ENCODE measurements at places on chromosomes 1 and 21.

- peak; percentile 16 for DNase-seq
These were observed 3.2 kb upstream of the PRXL2B start for GRCh38 chr1:2583331-2583791.

- peak; percentile 85 for DNase-seq
These were observed 102.4 kb upstream of the ST6GALNAC5 start for GRCh38 chr1:76764638-76765454.

- no peak for DNase-seq
These were observed 32.4 kb upstream of the SRP9 start for GRCh38 chr1:225745273-225745672.

DNA sequence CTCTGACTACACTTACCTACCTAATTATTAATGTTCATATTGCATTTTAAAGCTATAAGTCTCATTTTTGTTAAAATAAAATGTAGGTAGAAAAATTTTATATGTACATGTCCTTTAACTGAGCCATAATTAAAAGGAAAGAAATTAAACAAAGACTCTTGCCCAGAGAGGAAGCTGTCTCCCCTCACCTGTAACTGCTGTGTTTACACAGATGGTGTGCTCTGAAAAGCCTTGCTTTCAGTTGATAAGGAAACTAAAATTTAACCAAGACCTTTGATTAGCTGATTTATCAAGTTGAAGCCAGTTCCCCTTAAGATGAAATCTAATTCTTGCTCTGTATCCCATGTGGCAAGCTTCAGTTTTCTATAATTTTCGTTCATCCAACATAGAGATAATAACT is 213.5 kb downstream of the LYPLAL1 start:
- peak; percentile 91 for DNase-seq

GRCh38 chr1:119374208-119374874 is 5.8 kb downstream of the HAO2 start:
- DNase-seq: no peak

DNA sequence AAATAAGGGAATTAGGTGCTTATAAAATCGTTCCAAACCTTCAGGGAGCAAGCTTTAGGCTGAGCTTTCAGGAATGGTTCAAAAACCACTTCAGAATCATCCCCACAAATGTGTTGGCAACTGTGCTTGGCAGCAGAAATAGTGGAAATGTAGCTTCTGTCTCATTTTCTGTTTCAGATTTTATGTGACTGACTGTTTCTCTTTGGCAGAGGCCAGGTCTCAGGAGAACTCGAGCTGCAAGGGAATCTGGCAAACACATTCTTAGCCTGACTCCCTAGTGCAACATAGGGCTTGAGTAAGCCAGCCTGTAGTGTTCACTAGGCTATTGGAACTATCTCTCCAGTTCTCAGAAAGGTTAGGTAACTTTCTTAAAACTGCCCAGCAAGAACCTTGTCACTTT is 128.6 kb downstream of the PLA2G4A start:
- DNase-seq: no peak

DNA sequence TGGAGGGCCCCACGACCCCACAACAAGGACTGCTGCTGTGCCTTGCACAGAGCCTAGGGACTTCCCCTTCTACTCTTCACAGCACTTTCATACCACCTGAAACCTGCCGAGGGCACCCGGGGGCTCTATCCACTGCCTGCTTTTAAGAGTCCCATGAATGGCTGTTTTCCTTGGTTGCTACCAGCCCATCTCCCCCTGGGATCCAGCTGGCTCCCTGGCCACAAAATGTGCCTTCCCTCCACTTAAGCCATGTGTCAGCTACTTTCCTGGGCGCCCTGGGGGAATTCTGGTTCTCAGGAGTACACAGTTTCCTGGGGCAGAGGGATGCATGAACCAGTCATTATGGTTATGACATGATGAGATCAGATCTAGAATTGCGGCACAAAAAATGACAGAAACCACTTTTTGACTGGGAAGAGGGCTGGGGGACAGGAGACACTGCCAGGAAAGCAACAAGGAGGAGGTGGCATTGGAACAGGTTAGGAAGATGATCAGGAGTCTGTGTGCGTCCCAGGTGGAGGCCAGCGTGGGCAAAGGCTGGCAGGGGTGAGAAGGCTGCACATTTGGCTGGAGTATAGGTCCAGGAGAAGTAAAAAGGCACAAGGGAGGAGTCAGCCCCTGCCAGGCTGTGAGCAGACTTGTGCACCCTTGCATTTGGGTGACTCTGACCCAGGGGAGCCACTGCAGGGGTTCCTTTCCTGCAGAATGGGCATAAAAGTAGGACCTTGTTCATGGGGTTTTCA is 3.2 kb upstream of the TNFRSF8 start:
- no peak for DNase-seq

DNA sequence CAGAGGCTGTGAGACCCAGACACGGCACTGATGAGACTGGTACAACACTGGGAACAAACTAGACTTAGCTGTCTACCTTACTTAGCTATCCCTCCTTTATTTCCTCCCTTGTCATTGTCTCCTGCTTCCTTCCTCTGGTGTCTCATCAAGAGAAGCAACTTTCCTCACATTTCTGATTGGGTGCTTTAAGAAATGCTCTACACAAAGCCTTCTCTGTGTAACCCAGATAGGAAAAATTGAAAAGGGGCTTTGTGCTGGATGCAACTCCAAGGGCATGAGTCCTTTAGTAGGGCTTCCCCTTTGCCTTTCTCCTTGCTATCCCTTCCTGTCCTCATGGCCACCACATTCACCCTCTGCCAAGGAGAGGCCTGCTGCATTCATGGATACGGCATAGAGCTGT is 274.5 kb downstream of the VAV3 start:
- DNase-seq: no peak

DNA sequence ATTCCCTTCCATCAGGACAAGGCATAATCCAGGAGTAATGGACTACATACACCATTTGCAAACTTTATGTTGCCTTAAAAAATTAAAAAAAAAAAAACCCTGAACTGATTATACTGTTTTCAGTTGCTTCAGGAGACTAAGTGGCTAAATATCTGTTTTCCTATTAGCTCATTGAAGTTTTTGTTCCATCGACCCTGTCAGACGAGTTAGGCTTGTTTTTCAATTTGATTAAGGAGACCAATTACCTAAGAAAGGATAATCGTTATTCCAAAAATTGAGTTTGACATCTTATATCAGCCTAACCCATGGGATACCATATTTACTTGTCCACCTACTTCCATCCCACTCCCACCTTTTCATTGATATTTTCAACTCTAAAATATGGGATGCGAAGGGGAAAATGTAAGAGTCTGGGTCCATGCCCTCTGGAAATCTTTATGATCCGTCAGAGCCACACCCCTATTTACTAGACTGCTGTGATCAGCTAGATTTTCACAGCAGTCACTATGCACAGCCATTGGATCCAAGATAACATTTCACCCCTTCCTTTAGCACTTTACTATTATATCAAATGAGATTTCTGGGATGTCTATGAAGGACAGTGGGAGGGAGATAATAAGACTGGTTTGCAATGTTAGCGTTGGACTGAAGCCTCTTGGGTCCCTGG is 41.0 kb downstream of the IL12RB2 start:
- DNase-seq: no peak

DNA sequence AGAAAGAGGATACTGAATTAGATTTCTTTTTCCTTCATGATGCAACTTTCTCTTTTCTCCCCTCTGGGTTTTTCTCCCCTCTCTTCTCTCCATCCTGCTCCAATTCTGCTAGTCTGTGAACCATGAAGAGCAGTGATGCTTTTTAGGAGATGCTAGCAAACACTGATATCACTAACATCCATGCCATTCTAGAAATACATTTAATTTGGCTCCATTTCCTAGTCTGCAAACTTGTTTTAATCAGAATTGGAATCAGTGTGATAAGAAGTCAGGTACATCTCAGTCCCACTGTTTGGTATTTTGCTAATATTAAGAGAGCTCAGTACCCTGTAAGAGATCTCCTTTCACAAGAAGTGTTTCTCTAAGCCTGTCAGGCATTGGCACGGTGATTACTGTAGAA is 437.1 kb downstream of the RWDD3 start:
- no peak for DNase-seq

DNA sequence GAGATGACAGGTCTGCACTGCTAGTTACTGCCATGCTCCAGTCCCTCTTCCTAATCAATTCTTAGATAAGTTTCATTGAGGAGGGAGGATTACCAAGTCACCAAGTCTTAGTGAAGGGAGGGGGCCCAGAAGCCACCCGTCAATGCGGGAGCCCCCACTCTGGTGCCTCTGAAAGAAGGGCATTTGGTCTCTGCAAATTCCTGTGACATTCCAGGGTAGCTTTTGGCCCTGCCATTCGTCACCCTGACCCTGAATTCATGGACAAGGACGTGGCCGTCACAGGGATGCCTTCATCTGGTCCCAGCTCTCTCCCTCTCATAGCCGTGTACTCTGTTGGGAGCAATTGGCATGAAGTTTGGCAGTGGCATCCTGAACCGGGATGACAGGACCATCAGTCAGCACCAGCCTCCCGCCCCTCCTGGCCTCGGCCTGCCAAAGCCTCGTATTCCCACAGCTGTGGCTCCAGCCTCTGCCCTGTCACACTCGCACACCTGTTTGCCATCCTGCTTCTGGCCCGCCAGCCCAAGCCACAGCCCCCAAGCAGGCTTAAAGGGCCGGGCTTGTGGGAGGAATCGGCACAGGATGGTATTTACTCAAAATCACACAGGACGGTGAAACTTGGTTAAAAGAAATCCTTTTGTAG is 150.7 kb downstream of the CLIC6 start:
- no peak for DNase-seq

DNA sequence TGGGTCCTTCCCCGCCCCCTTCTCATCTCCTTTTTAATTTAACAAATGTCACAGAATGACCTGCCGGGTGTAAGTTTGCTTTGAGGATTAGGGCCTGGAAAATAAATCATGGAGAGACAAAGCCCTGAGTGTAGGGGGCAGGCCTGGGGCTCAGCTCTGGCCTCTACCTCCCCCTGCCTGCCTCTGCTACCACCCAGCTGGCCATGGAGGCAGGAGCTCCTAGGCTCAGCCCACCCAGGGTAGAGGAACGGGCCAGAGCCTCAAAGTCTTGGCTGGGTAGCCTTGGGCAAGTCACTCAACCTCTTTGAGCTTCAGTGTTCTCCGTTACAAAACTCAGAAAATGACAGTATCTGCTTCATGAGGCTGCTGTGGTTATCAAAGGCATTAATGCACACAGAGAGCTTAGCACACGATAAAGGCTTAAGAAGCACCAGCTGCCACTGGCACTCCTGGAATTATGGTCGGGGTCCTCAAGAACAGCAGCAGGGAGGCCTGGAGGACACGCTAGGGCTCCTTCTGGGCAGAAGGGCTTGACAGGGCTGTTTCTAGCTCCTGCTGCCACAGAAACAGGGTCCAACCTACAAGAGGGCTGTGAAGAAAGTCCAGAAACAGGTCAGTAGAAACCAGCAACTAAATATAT is 39.0 kb downstream of the LRP8 start:
- no peak for DNase-seq

DNA sequence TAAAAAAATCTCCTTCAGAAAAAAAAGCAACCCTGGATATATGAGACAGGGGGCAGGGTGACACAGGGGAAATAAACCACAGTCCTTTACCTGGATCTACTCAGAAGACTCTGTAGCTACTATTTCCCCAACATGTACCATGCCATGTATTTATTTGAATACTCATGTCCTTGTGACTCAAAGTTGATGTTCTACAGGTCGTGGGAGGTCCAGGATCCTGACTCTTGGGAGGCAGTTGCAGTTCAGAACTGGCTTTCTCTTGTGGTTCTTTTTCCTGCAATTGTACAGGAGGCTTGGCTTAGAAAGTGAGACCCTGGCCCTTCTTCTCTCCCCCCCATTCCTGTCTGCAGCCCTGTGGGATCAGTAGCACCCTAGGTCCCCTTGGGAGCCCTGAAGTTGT is 5.8 kb upstream of the IL24 start:
- no peak for DNase-seq

DNA sequence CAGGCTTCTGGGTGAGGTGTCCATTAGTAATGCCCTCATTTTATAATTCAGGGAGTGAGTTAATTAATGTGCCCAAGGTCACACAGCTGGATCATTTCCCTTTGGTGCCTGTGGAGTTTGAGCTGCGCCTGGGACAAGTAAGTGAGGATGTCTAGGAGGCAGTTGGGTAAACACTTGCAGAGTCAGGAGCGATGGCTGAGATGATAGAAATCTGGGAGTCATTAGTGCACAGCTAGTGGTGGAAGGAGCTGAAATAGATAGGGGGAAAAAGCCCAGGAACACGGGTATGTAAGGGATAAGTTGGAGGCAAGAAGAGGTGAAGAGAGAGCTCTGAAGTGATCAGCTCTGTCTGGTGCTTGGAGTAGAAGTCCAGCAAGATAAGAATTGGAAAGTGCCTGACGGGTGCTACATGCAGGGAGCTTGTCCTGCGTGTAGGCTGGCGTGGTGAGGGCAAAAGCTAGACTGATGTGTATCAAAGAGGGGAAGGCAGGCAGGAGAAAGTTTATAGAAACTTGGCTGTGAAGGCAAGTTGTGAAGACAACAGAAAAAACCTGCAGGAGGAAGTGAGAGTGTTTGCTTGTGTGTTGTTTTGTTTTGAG is 1.7 kb upstream of the SCAF4 start:
- DNase-seq: no peak

GRCh38 chr1:32886004-32886827 is at the start of gene HPCA:
HPCA (plus strand) TSS chr1:32886491; CDS start chr1:32888899, 2,408 bp downstream.
- DNase-seq: peak; percentile 75

DNA sequence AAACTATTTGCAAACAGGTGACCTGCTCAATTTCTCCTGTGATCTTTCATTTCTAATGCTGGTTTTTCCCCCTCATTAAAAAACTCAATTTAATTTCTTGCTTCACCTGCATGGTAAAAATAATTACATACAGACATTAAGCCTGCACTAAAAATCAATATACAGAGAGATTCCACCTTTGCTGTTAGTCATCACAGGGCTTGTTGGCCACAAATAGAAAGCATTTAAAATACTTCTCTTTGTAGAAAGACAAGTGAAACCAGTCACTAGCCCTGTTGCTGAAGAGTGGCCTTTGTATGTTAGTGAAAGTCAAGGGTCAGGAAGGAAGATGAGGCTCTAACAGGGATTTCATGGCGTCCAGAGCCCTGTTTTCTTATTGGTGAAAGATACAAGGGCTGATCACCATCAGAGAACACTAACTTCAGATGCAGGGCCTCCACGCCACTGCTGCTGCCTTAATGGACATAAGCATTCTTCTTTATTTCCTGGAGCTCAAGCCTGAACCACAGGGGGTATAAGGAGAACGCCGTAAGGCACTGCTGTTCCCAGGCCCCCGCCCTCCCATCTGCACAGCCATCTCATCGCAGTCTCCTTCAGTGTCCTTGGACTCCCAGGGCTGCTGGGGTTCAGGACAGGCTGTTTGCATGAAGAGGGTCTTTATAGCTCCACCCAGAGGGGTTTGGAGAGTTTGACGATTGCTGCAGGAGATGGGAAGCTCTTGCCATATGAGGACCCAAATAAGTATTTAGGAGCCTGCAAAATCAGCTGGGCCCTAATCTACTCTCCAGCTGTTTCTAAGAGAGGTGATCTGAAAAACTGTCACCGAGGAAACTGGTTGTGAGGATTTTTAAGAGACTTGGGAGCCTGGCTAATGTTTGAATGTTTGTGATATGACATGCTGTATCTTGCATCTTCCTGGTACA is 117.3 kb upstream of the IRF2BP2 start:
- DNase-seq: no peak

DNA sequence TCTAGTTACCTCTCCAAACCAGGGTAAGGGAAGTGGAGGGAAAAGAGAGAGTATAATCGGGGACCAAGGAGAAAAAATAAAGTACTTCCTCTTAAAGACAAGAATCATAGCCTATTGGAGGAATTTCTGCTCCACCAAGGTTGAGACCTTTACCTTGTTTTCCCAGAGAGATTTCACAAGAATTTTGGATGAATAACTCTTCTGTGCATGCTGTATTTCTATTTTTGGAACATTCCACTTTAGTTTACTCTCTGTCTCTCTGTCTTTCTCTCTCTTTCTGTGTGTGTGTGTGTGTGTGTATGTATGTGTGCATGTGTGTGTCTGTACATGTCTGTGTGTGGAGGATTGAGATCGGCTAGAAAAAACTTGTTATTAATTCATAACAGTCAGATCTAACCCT is 318.4 kb upstream of the RGS18 start:
- DNase-seq: no peak
